ENCODE measurements at places on chromosomes 12 and 14. TPM values are rescaled to one million over a fixed set of nuclear protein-coding genes. Genes with fewer than 3 reads are reported as not detected.

Gene GARIN6
- total RNA-seq: not detected

Gene FOXM1
- 89.2 TPM for total RNA-seq

Gene TMCC3
- 1.6 TPM for total RNA-seq

Gene ETFBKMT
- 1.3 TPM for total RNA-seq

Gene BDKRB1
- 0.48 TPM for total RNA-seq

Gene SLC4A8
- total RNA-seq: 1.5 TPM

Gene PRH2
- not detected for total RNA-seq

Gene ALKBH2
- total RNA-seq: 45.2 TPM

Gene ABCD4
- 32.6 TPM for total RNA-seq

Data from A549 treated with Hydrocortisone at 1 μM for 4 hours (cell line).